ENCODE measurements at places on chromosomes 2 and 18.

GRCh38 chr2:5756272-5756671 lies 64.1 kb downstream of the SOX11 start:
- DNase-seq, result no peak

GRCh38 chr2:240195316-240195861 lies 54.9 kb upstream of the OTOS start:
- no peak for DNase-seq

DNA sequence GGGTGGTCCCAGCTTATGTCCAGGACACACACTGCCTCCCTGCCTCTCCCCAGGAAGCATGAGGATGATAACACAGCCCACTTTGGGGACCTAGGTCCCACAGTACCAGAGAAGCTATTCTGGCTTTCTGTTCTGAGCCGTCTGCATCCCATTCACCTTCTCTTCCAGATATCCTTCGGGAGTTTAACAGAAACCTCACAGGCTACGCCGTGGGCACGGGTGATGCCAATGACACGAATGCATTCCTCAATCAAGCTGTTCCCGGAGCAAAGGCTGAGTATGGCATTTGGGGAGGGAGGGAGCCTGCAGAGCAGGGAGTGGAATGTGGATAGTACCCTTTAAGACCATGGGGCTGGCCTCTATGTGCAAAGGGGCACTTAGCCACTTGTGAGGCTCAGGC lies 102.6 kb downstream of the PLB1 start:
- no peak for DNase-seq

DNA sequence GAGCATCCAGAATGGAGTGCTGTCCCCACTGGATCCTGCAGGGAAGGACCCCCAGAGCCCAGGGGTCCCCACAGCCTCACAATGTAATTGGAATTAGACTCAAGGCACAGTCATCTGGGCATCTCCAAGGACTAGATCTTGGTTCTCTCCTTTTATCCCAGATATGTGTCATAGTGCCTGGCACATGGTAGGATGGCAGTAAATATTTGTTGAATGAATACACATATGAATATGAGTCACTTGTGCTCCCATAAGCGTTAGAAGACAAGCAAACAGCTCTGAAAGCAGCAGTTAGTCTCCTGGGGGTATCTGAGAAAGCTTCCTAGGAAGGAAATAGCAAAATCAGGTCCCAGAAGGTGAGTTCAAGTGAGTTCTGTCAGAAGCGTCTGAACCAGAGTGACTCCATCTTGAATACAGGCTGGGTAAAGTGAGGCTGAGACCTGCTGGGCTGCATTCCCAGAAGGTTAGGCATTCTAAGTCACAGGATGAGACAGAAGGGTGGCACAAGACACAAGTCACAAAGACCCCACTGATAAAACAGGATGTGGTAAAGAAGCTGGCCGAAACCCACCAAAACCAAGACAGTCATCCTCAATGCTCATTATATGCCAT lies 234.1 kb upstream of the ID2 start:
- no peak for DNase-seq

DNA sequence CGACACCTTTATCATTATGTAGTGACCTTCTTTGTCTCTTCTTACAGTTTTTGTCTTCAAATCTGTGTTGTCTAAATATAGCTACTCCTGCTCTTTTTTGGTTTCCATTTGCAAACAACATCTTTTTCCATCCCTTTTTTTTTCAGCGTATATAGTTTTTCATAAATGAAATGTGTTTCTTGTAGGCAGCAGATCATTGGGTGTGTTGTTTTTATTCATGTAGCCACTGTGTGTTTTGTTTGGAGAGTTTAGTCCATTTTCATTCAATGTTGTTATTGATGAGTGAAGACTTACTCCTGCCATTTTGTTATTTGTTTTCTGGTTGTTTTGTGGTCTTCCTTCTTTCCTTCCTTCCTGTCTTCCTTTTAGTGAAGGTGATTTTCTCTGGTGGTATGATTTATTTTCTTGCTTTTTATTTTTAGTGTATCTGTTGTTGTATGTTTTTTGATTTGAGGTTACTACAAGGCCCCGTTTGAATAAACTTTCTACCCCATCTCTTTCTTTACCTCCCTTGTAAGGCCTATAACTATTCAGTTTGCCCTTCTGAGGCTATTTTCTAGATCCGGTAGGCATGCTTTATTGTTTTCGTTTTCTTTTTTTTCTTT lies 81.4 kb downstream of the FAM117B start:
- no peak for DNase-seq

GRCh38 chr2:179511105-179511789 lies 246.6 kb upstream of the SESTD1 start:
- no peak for DNase-seq
